Activated CD4-positive, alpha-beta T cell treated with anti-CD3 and anti-CD28 coated beads, Interleukin-2, amount 10 ng/mL, durations not matched to agents 24 days and 14 days (primary cell): ENCODE measurements at places on chromosomes 1 and 21. TPM values are rescaled to one million over a fixed set of nuclear protein-coding genes. Genes with fewer than 3 reads are reported as not detected.

Gene PLA2G5
- not detected in 2 replicates for total RNA-seq

Gene KRTAP21-2
- total RNA-seq = not detected in 2 replicates

Gene GPR25
- not detected in 2 replicates for total RNA-seq

Gene DIRAS3
- total RNA-seq = not detected in 2 replicates

Gene SMIM1
- total RNA-seq = 0.66 and 1.4 TPM in 2 replicates

Gene F3
- 0.07 and 0.33 TPM in 2 replicates for total RNA-seq

Gene INSRR
- total RNA-seq = 0.68 and 0.71 TPM in 2 replicates

Gene C1QTNF12
- total RNA-seq = 1.3 and 2.8 TPM in 2 replicates

Gene VASH2
- 0.54 and 0.84 TPM in 2 replicates for total RNA-seq

Gene PRELP
- total RNA-seq = not detected in 2 replicates

Gene GJC2
- 0.69 and 0.96 TPM in 2 replicates for total RNA-seq

Gene GPR153
- 1.3 and 1.7 TPM in 2 replicates for total RNA-seq

Gene IPO9
- 66.3 and 75.5 TPM in 2 replicates for total RNA-seq

Gene FCRLA
- total RNA-seq = not detected in 2 replicates

Gene FLG2
- total RNA-seq = not detected in 2 replicates

Gene IL12RB2
- 138 and 146 TPM in 2 replicates for total RNA-seq

Gene MUL1
- total RNA-seq = 19.1 and 19.4 TPM in 2 replicates

Gene FASLG
- total RNA-seq = 54.4 and 55.9 TPM in 2 replicates

Gene PCNT
- total RNA-seq = 52.0 and 61.2 TPM in 2 replicates

Gene RUNX3
- total RNA-seq = 110 and 112 TPM in 2 replicates

Gene TRIM67
- not detected in 2 replicates for total RNA-seq

Gene CA14
- not detected in 2 replicates for total RNA-seq

Gene ALDH9A1
- total RNA-seq = 41.8 and 43.8 TPM in 2 replicates

Gene PLA2G2C
- 0.28 and 0.40 TPM in 2 replicates for total RNA-seq

Gene C1orf94
- not detected in 2 replicates for total RNA-seq

Gene AP4B1
- total RNA-seq = 41.7 and 42.3 TPM in 2 replicates

Gene CNR2
- total RNA-seq = 0.02 TPM in 1 of 2 replicates, not detected in the other

Gene KLF17
- total RNA-seq = not detected in 2 replicates

Gene NLRP3
- 0.14 and 0.16 TPM in 2 replicates for total RNA-seq

Gene PTPRC
- total RNA-seq = 436 and 438 TPM in 2 replicates

Gene FNDC7
- total RNA-seq = not detected in 2 replicates

Gene SPRR1B
- not detected in 2 replicates for total RNA-seq

Gene TEX38
- total RNA-seq = not detected in 2 replicates

Gene NPHS2
- total RNA-seq = not detected in 2 replicates

Gene PYHIN1
- 10.4 and 11.3 TPM in 2 replicates for total RNA-seq

Gene DISP3
- total RNA-seq = 0.23 and 0.31 TPM in 2 replicates

Gene ASCL5
- total RNA-seq = not detected in 2 replicates

Gene CYP4A11
- not detected in 2 replicates for total RNA-seq
